ENCODE measurements at places on chromosomes 12 and 14.

DNA sequence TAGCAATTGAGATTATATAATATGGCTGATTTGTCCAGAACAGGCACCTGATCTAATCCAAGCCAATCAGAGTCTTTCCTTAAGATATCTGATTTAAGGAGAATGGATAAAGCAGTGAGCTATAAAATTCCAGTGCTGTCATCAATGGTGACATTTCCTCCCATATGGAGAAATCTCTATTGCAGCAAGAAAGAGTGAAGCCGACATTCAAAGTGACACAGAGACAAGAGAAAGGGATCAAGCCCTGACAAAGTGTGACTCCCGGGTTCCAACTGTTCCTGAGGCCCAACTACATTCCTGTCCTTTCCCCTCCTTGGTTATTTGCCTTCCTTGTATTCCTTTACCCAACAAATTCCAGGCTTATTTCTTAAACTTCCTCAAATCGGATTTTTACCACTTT, 430.0 kb upstream of the SOX5 start:
- DNase-seq: no peak

- no peak for DNase-seq
Observed at GRCh38 chr14:26597071-26597588, 703 bp downstream of the NOVA1 start.

GRCh38 chr14:58801086-58801485, 163.3 kb downstream of the DACT1 start:
- DNase-seq: no peak

GRCh38 chr14:76985540-76986230, 42.8 kb downstream of the IRF2BPL start:
- no peak for DNase-seq

DNA sequence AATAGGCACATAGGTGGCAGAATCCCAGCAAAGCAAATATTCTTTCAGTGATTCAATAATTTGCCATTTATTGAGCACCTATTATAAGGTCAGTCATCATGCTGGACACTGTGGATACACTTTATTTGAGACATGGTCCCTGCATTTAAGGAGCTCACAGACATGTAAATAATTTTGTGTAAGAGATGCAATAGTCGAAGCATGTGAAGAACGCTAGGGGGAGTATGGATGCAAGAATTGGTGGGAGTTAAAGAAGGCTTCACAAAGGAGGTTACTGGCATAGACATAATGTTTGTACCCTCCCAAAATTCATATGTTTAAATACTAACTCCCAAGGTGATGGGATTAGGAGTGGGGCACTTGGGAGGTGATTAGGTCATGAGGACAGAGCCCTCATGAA, 260.6 kb upstream of the GARIN6 start:
- no peak for DNase-seq

All from CD4-positive, alpha-beta T cell treated with Interleukin-2 at 100 ng/mL for 4 hours (primary cell).